ENCODE measurements at places on chromosomes 16 and 17.
A peak's percentile ranks its signal among the peaks of the same experiment; 100 is the strongest.

DNA sequence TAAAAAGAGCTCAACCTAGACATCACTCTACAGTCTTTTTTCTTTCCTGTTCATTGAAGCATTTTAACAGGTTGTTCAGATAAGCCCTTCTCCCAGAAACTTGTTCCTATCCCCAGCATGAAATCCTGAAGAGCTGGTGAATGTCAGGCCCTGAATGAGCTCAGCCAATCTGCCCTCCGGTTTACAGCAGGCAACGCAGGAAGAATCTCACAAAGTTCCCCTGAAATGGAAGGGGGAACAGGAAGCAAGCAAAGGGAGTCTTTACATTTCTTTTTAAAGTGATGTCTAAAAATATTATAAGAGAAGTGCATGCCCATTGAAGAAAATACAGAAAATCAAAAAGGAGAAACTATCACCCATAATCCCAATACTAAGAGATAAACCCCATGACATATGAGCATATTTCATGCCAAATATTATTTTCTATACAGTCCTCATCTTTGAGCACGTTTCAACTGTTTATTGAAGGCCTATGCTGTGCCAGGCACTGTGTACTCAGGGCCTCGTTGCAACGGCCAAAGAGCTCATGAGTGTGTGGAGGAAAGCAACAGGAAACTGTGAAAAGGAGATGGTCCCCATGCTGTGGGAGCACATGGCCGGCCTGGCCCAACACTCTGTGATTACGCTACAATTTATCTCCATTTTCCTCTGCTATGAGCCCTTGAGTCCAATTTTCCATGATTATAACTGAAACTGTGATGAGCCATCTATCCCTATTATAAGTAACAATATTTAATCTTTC, 5.7 kb downstream of the TK2 start:
- DNase-seq, result no peak

GRCh38 chr17:76384222-76384986, at the start of gene SPHK1:
SPHK1 (plus strand) TSS chr17:76384609; CDS start chr17:76385645, 1,036 bp downstream.
- peak; percentile 15 for DNase-seq

GRCh38 chr17:39527220-39527813, 66.0 kb downstream of the CDK12 start:
- DNase-seq, result no peak

GRCh38 chr16:64925166-64925565, 196.7 kb downstream of the CDH11 start:
- no peak for DNase-seq

GRCh38 chr16:29900888-29901606, 759 bp downstream of the ASPHD1 start:
- DNase-seq, result no peak

DNA sequence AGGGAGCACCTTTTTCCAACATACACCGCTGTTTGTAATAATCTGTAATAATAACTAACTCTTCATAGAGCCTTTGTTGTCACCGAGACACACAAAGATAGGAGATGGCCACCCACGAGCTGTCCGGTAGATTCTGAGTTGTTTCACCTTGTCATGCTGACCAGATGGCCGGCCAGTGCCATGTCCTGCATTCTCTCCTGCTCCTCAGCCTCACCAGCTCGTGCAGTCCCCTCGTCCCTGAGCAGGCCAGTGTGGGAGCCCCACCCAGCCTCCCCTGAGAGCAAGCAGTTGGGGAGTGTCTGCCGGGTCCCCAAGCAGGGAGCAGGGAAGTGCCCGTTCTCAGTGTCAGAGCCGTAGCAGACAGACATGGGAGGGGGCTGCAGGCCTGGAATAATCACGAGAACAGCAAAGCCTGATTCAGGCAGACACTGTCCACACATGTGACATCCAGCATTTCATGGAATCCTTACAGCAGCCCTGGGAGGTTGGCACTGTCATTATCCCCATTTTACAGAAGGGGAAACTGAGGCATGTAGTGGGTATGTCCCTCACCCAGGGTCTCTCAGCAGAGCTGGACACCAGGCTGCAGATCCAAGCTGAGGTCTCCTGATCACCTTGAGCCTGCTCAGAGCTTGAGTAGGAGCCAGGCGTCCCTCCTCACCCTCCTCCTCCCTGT, 178.5 kb upstream of the CIBAR2 start:
- DNase-seq, result no peak
